ENCODE measurements at places on chromosomes 5 and 9.

GRCh38 chr5:108650997-108651396 lies 96.7 kb upstream of the FER start:
- peak; percentile 45 for DNase-seq

- no peak for DNase-seq
These were observed 11.7 kb upstream of the TENT4A start for GRCh38 chr5:6701491-6701890.

DNA sequence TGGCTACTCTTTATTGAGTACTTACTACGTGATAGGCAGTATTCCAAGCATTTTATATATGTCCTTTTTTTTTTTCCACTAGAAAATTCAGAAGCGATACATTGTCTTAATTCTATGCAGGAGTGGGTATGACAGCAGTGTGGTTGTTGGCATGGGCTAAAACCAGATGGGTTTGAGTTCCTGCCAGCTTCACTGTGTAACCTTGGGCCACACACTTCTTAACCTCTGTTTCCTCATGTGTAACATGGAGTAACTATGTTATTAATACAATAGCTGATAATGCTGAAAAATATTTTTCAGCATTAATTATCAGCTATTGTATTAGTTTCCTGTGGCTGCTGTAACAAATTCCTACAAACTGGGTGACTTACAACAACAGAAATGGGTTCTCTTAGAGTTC lies 12.0 kb downstream of the SNX18 start:
- DNase-seq, result no peak

GRCh38 chr9:33202552-33203201 lies 35.5 kb upstream of the B4GALT1 start:
- peak; percentile 26 for DNase-seq

GRCh38 chr5:17218353-17219005 lies 1.0 kb downstream of the BASP1 start:
- peak; percentile 70 for DNase-seq

GRCh38 chr5:170108266-170108785 lies 2.6 kb downstream of the FOXI1 start:
- no peak for DNase-seq

- DNase-seq, result no peak
These were observed 841 bp downstream of the ASB6 start for GRCh38 chr9:129640871-129641749.

DNA sequence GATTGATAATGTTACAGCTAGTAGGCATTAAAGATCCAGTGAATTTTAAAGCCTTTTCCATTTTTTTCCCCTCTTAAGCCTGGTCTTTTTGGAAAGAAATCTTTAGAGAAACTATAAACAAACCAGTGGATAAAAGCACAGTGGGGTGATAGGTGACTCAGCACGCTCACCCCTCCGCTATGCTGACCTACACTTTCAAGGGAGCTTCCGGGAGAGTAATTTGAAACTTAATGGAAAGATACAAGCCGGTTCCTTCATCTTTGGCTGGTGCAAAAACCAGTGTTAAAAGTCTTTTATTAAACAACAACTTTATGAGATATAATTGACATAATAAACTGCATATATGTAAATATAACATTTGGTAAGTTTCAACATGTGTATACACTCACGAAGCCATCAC lies 27.0 kb upstream of the ALDOB start:
- DNase-seq, result peak; percentile 35
